ENCODE measurements at places on chromosomes 5 and 9.

DNA sequence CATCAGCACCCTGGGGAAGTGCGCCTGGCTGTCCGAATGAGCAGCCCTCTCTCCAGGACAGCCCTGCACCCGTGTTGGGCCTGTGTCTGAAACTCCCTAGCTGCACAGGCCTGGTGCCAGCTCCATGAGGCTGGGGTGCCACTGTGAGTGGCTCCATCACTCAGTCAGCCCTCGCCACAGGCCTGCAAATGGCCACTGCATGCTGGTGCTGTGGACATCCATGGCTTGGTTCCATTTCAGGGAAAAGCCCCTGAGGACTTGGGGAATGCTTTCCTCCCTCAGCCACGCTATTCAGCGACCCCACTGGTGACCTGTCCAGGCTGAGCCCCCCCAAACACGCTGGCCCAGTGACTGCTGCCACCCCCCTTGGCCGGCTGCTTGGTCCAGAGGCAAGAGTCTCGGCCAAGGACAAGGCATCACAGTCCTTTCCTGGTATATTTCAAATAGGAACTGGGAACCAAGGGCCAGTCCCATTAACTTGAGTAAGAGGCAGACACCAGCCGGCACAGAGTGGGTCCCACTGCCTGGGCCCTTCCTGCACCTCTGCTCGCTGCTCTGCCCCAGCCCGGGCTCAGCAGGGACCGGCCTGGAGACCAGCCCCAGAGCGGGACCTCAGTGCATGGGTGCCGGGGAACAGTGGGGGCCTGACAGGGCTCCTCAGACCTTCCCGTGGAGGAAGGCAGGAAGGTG lies 181.3 kb downstream of the AUH start:
- DNase-seq = no peak

GRCh38 chr5:2902186-2902585 lies 150.7 kb upstream of the IRX2 start:
- no peak for DNase-seq

DNA sequence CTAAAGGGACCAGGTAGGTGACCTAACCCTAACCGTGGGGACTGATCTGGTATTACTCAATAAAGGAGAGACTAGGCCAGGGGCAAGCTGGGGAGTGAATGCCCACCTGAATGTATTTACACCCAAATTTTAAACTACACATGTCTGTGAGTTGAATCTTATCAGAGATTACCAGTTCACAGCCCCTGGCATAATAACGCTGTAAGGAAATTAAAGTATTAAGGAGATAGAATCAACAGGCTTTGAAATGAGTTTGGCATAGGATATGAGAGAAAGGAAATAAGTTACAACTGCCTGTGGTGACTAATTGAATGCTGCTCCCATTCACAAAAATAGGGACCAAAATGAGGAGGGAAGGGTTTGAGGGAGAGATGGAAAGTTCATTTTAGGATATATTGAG lies 593.3 kb downstream of the CSNK1G3 start:
- no peak for DNase-seq

GRCh38 chr5:119357808-119358529 lies 2.1 kb downstream of the TNFAIP8 start:
- DNase-seq = no peak

Data from stimulated activated CD4-positive, alpha-beta T cell treated with anti-CD3 and anti-CD28 coated beads, Interleukin-12 subunit alpha, Interleukin-12 subunit beta, amount 100 ng/mL, for 24 hours (primary cell).